ENCODE measurements at places on chromosomes 4 and X. TPM values are rescaled to one million over a fixed set of nuclear protein-coding genes. Genes with fewer than 3 reads are reported as not detected.
A peak's percentile ranks its signal among the peaks of the same experiment; 100 is the strongest.

The CFAP99 gene
- total RNA-seq: 2.0 TPM

The ITM2A gene
- total RNA-seq: 149 TPM

- no peaks in the 10 kb centered on the region for H3K36me3 ChIP-seq
- H3K4me1 ChIP-seq: no peaks in the 10 kb centered on the region
- no peak for DNase-seq
- no peaks in the 10 kb centered on the region for H3K27me3 ChIP-seq
- H3K4me3 ChIP-seq: no peak overlapping the region
Measured at GRCh38 chr4:100738196-100739165, 220.7 kb upstream of the EMCN start.

- no peaks in the 10 kb centered on the region for H3K36me3 ChIP-seq
- DNase-seq: no peak
- H3K27ac ChIP-seq: no peak overlapping the region
- no peaks in the 10 kb centered on the region for H3K4me1 ChIP-seq
Measured at GRCh38 chrX:30364229-30364628, 55.0 kb upstream of the NR0B1 start.

GRCh38 chr4:43234626-43235415 is 342.3 kb downstream of the GRXCR1 start:
- no peak overlapping the region for H3K4me3 ChIP-seq
- H3K27ac ChIP-seq: no peak overlapping the region
- H3K27me3 ChIP-seq: no peaks in the 10 kb centered on the region
- H3K36me3 ChIP-seq: no peaks in the 10 kb centered on the region
- no peaks in the 10 kb centered on the region for H3K4me1 ChIP-seq
- no peak for DNase-seq

DNA sequence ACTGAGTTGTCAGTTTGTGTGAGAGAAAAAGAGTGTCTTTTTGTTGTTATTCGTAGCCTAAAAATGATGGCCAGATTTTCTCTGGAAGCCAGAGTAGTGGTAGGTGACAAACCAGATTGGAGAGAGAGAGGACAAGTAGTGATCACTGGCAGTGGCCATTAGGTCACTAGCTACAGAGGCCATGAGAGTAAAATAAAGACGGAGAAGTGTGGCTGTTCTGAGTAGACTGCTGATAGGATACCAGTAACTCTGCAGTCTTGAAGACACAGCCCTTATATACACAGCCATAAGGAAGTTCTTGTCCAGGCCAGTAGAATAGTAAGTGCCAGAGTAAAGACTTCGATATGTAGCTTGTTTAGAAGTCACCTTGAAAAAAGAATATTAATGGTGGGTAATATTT is 7.7 kb downstream of the SLC30A9 start:
- H3K27ac ChIP-seq: no peak overlapping the region
- H3K4me1 ChIP-seq: no peaks in the 10 kb centered on the region
- H3K4me3 ChIP-seq: no peak overlapping the region
- H3K36me3 ChIP-seq: no peaks in the 10 kb centered on the region
- no peaks in the 10 kb centered on the region for H3K27me3 ChIP-seq

The SRPX2 gene
- 61.0 TPM for total RNA-seq

GRCh38 chr4:16827045-16827444 is 71.4 kb downstream of the LDB2 start:
- DNase-seq: no peak
- no peak overlapping the region for H3K4me3 ChIP-seq
- H3K27me3 ChIP-seq: no peaks in the 10 kb centered on the region
- no peaks in the 10 kb centered on the region for H3K4me1 ChIP-seq
- H3K36me3 ChIP-seq: no peaks in the 10 kb centered on the region

- peak; percentile 51 for DNase-seq
- no peak overlapping the region for H3K27ac ChIP-seq
- H3K4me3 ChIP-seq: no peak overlapping the region
Measured at GRCh38 chr4:38759113-38759789, 23.5 kb downstream of the TLR10 start.

GRCh38 chr4:108008721-108009120 is 19.0 kb downstream of the HADH start:
- no peak overlapping the region for H3K4me3 ChIP-seq
- H3K27me3 ChIP-seq: no peaks in the 10 kb centered on the region
- H3K27ac ChIP-seq: no peak overlapping the region

DNA sequence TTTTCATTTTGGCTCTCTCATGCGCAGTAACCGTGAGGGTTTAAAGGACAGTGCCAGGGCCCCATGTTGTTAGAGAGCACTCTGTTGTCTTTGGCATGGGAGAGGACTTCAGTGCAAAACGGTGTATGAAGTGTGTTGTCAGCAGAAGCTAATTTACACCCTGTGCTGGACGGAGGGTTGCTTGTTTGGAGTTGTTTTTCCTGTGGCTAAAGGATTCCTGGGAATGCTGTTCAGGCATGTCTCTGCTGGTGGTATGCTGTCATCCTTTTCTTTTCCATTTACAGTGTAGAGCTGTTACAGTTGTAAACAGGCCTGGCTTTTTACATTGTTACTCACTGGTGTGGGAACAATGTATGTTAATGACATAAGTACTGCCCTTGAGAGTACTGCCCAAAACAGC is 206.3 kb downstream of the CBR4 start:
- peak; percentile 81 for DNase-seq
- no peaks in the 10 kb centered on the region for H3K27me3 ChIP-seq
- H3K27ac ChIP-seq: peak overlapping the region; percentile 56
- H3K4me1 ChIP-seq: no peaks in the 10 kb centered on the region

DNA sequence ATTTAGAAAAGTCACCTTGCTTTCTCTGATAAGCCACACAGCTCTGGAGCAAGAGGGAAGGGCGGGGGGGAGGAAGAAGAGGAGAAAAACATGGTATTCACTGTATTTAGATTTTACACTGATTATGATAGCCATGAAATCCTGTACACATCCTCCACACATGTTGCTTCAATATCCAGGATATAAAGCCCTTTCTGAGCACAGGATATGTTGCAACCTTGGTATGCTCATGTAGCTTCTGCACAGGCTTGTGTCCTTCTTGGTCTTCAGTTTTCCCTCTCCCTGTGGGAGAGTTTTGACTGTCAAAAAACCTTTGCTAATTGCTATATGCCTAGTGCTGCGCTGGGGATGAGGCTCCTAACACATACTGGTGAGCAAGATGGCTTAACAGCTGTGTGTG is 61.9 kb upstream of the DAPP1 start:
- no peaks in the 10 kb centered on the region for H3K36me3 ChIP-seq
- H3K27me3 ChIP-seq: no peaks in the 10 kb centered on the region
- H3K27ac ChIP-seq: no peak overlapping the region
- DNase-seq: no peak
- H3K4me3 ChIP-seq: no peak overlapping the region
- no peaks in the 10 kb centered on the region for H3K4me1 ChIP-seq

Measured in breast epithelium (tissue), 4 donors.